Immature natural killer cell (primary cell): ENCODE measurements at places on chromosomes 13 and 19.
A peak's percentile ranks its signal among the peaks of the same experiment; 100 is the strongest.

DNA sequence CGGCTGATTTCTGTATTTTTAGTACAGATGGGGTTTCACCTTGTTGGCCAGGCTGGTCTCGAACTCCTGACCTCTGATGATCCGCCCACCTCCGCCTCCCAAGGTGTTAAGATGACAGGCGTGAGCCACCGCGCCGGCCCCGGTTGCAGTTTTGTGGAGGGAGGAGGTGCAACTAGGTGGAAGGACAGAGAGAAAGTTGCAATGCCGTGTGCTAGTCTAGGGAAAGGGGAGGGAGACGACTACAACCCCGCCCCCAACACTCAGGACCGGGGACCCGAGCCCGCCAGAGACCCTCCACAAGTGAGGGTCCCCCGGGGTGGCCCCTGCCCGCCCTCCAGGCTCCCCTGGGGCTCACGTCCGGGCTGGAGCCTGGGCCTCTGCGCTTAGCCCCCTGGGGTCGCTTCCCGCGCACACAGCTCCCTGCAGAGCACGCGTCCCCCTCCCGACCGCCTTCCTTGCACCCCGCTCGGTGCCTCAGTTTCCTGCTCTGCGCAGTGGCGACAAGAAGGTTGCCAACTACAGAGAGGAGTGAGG, 1.2 kb upstream of the ARID3A start:
- peak; percentile 48 for DNase-seq

DNA sequence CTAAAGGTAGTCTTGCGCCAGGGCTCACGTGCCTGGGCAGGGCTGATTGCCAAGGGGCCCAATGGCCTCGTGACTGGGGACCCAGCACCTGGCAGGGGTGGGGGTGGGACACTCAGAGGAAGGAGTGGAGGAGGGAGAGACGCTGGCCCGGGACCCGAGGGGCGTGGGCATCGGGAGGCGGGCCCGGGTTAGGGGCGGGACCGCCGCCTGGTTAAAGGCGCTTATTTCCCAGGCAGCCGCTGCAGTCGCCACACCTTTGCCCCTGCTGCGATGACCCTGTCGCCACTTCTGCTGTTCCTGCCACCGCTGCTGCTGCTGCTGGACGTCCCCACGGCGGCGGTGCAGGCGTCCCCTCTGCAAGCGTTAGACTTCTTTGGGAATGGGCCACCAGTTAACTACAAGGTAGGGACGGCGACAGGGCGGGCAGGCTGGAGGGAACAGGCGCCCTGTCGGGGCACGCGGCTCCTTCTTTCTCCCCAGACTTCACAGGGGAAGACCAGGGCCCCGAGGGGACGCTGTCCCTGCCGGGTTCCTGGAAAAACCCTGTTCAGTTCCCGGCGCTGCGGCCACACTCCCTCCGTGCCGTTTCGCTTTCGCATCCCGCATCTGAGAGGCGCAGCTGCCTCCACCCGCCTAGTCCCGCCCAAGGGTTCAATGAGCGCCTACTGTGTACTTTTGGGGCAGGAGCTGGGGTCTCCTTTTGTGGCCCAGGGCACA, at the start of gene IFI30:
TSS of gene IFI30 (plus strand) at position 242 of the 717 bp plus-strand sequence. CDS start at position 271, 29 bp downstream.
- peak; percentile 52 for DNase-seq

DNA sequence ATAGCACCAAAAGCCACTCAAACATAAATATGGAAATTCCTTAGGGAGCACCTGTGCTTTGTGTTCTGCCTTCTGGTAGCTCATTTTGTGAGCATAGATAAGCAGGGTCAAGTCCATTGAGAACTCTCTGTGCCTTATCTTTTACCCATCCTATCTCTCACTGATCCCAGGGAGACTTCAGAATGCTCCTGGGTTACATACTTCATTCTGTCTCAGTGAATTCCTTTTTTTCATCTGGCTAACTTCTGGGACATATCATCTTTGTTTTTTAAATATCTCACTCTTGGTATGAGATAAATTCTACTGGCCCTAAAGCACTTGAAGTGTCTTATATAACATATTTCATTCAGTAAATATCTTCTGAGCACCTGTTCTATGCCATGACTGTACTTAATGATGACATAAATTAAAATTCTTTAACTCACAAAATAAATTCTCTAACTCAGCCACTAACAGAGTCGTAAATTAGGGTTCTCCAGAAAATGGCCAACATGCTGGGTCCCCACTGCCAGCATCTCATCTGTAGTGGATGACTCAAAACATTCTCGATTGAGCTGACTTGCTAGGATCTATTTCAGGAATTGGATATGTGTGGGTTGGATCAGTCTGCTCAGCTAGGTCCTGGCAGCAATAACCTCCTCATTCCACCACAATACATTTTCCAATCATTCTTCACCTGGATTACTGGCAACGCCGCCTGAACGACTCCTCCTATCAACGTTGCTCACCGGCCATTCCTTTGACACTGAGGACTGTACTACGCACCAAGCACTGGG, 170.2 kb downstream of the FOXO1 start:
- DNase-seq = no peak

- no peak for DNase-seq
These were observed 79.4 kb downstream of the MAP4K1 start for GRCh38 chr19:38538386-38538785.

GRCh38 chr19:33813391-33814101, 16.9 kb downstream of the KCTD15 start:
- DNase-seq = no peak

- DNase-seq = no peak
These were observed 1022.0 kb downstream of the EFNB2 start for GRCh38 chr13:105513448-105513847.

- DNase-seq = no peak
These were observed 288.9 kb downstream of the SHISA2 start for GRCh38 chr13:25762795-25763377.

- DNase-seq = peak; percentile 9
These were observed 27.6 kb upstream of the MAP3K10 start for GRCh38 chr19:40163541-40164129.

- no peak for DNase-seq
These were observed at the start of gene KLK3 for GRCh38 chr19:50854636-50855410. Gene KLK3 (plus strand): TSS chr19:50854915. CDS start chr19:50854956, 41 bp downstream.

- DNase-seq = no peak
These were observed 143.4 kb downstream of the URI1 start for GRCh38 chr19:30085394-30085793.

DNA sequence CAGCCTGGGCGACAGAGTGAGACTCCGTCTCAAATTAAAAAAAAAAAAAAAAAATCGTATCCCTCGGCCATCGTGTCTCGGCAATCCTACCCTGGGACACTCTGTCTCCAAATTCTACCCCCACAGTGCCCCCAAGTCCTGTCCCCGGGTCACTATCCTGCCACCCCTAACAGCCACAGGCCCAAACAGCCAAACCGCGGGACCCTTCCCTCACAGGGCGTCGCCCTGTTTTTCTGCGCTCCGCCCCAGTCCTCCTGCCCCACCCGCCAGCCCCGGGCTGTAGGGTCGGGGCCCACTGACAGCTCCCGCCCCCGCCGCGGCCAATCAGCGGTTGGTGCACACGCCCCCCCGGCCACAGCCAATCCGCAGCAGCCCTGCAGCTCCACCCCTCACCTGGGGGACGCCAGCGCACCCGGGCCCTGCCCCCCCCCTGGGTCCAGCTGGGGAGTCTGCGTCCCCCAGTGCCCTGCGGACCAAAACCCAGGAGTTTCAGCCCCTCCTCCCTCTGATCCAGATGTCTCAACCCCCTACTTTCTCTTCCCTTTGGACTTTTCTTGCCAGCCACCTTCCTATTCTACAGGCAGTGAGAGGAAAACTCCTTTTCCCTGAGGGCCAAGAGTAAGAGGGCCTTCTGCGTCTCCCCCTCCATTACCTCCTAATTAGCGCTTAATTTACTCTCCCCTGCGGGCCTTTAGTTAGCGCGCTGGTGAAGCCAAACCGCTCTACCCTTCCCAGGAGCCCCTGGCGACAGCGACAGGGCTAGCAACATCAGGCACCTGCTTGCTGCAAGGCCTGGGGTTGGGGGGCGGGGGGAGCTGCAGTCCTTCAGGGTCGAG, 1.5 kb upstream of the BCAT2 start:
- DNase-seq = peak; percentile 26

- no peak for DNase-seq
These were observed 352.4 kb downstream of the SPRY2 start for GRCh38 chr13:79988573-79988972.

DNA sequence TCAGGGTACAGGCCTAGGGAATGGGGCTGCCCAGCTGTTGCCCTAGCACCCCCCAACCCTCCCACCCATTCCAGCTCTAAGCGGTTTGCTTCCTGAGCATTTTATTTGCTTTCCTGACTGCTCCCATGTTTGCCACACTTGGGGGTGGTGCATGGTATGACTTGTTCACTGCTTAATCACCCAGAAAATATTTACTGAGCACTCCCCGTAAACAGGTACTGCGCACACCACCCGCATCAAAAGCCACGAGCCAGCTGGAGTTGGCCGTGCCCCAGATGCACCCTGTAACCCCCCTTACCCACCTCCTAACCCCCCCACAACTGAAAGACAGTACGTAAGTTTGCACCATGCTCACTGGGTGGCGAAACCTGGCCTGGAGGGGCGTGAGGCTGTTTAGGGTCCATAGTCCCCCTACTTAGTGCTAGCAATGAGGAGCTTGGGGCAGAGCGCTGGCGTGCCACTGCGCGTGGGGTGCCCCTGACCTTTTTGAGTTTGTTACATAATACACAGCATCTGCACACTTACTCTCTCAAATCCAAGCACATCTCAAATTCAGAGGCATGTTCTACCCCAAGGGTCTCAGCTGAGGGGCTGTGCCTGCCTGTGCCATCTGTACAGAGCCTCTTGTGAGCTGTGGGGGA, 29.8 kb downstream of the DPF1 start:
- no peak for DNase-seq

DNA sequence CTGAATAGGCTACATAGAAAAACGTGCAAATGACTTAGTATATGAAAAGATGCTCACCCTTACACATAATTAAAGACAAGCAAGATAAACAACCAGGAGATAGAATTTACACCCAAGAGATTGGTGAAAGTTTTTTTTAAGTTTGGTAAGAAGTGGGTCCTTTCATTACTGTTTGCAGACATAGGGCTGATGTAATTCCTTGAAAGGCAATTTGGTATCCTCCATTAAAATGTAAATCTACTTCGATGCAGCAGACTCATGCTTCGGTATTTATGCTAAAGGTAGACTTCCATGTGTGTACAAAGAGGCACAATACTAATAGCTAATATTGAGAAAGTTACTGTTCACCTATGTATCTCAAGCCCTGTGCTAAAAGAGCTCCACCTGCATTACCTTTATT, 33.5 kb downstream of the CNMD start:
- no peak for DNase-seq

DNA sequence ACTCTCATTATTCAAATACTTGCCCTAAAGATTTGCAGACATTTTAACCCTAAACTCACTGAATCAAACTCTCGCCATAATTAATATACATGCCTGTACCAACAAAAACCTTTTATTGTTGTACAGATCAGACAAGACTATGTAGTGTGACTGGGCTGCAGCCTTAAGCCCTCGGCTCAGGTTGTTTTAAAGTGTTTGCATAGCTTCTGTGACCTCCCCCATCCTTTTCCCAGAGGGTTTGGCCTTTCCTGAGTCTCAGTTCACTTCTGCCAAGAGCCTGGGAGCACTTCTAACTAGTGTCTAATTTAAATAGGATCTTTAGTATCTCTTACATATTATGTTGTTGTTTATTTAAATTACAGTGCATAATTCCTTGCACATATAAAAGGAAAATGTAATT, 158.2 kb downstream of the HS6ST3 start:
- no peak for DNase-seq

GRCh38 chr13:51276636-51277035, 54.4 kb downstream of the FAM124A start:
- DNase-seq = no peak

GRCh38 chr19:47330466-47330869, 1.5 kb upstream of the C5AR2 start:
- no peak for DNase-seq

- no peak for DNase-seq
These were observed 6.0 kb downstream of the GPI start for GRCh38 chr19:34370983-34371382.

GRCh38 chr13:99434258-99434788, 66.9 kb upstream of the TM9SF2 start:
- DNase-seq = peak; percentile 87

GRCh38 chr19:35164418-35164817, 9.9 kb downstream of the FXYD5 start:
- no peak for DNase-seq

DNA sequence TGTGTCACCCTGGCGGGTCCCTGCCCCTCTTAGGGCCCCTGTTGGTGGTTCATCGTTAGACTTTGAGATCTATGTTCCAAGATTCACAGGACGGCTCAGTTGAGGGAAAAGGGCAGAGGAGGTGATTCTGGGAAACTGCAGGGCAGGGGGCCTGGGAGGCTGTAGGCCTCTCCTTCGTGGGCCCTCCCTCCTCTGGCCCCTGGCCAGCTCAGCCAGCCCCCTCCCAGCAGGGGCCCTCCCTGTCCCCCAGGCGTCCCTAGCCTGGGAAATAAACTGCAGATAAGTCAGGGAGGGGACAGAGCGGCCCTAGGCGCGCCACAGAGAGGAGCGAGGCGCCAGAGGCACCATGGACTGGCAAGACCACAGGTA, 6.5 kb downstream of the HIF3A start:
- DNase-seq = no peak

GRCh38 chr13:79531542-79532254, 50.7 kb downstream of the NDFIP2 start:
- DNase-seq = no peak

- DNase-seq = no peak
These were observed 2.0 kb downstream of the EXOC3L2 start for GRCh38 chr19:45243144-45243732.

- no peak for DNase-seq
These were observed 224.6 kb upstream of the GPC6 start for GRCh38 chr13:93001866-93002461.

DNA sequence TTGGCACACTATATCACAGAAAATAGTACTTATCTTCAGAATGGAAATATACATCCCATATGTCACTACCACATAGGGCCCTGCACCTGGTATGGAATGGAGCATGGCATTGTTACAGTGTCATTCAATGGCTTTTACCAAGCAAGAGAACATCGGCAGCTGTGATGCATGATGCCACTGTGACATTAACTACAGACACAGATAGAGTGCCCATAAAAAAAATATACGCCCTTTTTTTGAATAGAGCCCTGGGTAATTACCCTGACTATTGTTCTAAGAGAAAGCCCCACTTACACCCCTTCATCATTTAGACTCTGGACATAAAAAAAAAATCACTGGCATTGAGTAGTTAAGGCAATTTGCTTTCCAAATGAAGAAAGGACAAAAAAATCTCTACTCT, 320.3 kb downstream of the DNAJC15 start:
- DNase-seq = no peak

DNA sequence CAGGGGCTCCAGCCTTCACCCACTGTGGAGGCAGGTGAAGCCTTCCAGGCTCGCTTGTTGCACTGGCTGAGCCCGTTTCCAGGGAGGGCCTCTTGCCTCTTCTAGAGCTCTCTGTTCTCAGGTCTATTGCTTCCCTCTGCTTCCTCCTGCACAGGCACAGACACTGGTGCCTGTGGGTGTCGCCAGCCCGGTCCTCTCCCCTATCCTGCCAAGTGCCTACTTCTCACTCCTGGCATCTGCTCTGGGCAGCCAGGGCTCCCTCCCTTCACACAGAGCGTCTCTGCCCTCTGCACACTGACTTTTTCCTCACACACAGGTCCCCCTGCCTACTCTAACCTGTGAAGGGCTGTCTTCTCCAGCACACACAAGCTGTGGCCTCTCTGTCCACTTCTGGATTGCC, 60.3 kb downstream of the SLC7A9 start:
- DNase-seq = no peak

- no peak for DNase-seq
These were observed 916.6 kb downstream of the DIAPH3 start for GRCh38 chr13:59247171-59247570.
